GM12864 (cell line): ENCODE measurements at places on chromosomes 5 and 9.

GRCh38 chr5:87535706-87536105 lies 123.0 kb upstream of the CCNH start:
- no peak for DNase-seq

GRCh38 chr9:131253891-131254491 lies 22.3 kb downstream of the FAM78A start:
- no peak for DNase-seq

GRCh38 chr9:22173908-22174307 lies 164.8 kb upstream of the CDKN2B start:
- no peak for DNase-seq

- no peak for DNase-seq
Observed at GRCh38 chr5:159419576-159419975, 89.3 kb upstream of the IL12B start.

GRCh38 chr9:90880669-90881068 lies 79.0 kb downstream of the SYK start:
- peak; percentile 7 for DNase-seq

DNA sequence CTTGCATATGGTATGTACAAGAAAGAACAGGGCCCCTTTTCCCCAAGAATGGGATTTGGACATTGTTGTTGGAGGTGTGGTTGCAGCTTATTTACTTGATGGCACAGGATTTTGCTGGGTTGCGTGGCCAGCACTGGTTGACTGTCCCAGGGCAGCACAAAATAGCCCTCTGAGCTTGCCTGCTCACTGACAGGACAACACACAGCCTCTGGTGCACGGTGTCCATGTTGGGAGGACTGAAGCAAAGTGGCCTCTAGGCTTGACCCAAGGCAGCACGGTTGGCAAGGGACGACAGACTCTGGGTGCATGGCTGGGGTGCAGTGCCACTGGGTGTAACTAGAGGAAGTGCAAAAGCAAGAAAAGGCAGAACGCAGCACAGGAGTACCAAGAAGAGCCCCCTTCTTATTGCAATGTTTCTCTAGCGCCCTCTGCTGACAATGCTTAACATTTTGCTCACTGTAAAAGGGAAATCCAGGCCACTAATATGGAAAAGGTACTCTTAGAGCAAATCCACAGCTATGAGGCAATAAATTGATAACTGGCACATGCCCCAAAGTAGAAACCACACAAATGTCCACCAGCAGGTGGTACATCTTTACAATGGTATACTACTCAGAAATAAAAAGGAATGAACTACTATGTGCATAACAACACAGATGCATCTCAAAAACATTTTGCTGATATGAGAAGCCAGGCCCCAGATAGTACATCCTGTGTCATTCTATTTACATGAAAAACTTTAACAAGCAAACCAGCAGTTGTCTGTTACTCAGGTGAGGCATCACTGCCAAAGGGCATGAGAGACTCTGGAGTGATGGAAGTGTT lies 47.4 kb upstream of the BARX1 start:
- DNase-seq: peak; percentile 18

GRCh38 chr5:75567710-75568109 lies 43.5 kb upstream of the ANKDD1B start:
- no peak for DNase-seq

DNA sequence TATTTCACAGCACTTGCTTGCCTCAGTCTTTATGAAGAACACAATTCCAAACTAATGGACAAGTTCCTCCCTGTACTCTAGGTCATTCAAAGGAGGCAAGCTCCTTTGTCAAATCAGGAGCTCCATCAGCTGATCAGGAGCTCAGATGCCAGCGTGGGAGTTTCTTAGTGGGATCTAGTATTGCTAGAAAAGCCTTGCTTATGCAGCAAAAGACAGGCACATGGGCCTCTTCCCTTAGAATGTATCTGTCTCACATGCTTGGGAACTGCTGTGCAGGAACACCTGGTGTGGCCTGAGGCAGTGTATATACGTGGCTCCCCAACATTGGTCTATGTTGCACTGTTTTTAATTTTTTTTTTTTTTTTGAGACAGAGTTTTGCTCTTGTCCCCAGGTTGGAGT lies 21.4 kb upstream of the HAVCR1 start:
- no peak for DNase-seq

- peak; percentile 12 for DNase-seq
Observed at GRCh38 chr9:14768405-14769229, 46.1 kb upstream of the CER1 start.

DNA sequence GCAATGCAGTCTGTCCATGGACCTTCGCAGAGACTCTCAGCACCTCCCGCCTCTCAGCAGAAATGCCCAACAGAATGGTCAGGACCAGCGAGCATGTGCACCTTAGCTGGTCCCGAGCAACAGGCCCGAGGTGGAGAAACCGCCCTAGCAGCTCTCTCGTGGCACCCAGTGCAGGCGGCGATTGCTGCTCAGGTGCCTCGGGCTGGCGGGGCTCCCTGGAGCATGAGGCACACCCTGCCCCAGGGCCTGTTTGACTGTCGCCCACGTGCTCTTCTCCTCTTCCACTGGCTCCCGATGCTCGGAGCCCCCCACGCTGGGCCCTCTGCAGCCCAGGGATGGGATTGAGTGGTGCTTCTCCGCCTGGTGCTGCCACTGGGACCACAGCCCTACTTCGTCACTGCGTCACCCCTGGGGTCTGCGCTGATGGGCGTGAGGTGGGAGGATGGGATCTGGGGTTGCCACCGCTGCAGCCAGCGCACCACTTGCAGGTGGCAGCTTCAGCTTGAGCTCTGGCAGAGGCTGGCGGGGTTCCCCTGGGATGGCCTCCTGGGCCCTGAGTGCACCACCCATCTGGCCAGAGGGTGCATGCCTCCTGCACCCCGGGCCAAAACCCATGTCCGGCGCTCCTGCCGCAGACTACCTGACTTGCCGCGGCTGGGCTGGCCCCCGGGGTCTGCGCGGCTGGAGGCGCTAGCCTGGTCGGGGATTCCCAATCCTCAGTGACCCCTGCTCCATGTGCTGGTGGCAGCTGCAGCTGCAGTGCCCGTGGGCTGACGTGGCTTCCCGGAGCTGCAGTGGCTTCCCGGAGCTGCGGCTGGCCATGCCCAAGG lies 244.2 kb downstream of the FOXD4L6 start:
- DNase-seq: no peak

DNA sequence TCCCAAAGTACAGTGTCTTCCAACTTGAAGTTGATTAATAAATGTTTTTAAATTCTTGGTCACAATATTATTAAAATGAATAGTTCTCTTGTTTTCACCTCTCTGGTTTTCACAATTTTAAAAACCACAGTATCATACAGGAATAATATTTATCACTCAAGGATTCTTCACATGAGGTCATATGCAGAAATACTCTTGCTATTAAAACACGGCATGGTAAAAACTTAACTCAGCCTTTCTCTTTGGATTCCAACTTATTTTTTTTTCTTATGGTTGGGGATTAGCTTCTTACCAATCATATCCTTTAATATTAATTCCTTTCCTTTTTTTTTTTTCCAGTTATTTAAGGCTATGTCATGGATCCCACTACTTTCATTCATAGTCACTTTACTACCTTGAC lies 289.4 kb downstream of the ADAMTS6 start:
- DNase-seq: no peak

DNA sequence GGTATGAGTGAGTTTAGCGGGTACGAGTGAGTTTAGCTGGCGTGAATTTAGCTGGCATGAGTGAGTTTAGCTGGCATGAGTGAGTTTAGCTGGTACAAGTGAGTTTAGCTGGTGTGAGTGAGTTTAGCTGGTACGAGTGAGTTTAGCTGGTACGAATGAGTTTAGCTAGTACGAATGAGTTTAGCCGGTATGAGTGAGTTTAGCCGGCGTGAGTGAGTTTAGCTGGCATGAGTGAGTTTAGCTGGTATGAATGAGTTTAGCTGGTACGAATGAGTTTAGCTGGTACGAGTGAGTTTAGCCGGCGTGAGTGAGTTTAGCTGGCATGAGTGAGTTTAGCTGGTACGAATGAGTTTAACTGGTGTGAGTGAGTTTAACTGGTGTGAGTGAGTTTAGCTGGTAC lies 41.0 kb downstream of the PNPLA7 start:
- DNase-seq: no peak

- DNase-seq: no peak
Observed at GRCh38 chr5:1108865-1109174, 3.0 kb downstream of the SLC12A7 start.

DNA sequence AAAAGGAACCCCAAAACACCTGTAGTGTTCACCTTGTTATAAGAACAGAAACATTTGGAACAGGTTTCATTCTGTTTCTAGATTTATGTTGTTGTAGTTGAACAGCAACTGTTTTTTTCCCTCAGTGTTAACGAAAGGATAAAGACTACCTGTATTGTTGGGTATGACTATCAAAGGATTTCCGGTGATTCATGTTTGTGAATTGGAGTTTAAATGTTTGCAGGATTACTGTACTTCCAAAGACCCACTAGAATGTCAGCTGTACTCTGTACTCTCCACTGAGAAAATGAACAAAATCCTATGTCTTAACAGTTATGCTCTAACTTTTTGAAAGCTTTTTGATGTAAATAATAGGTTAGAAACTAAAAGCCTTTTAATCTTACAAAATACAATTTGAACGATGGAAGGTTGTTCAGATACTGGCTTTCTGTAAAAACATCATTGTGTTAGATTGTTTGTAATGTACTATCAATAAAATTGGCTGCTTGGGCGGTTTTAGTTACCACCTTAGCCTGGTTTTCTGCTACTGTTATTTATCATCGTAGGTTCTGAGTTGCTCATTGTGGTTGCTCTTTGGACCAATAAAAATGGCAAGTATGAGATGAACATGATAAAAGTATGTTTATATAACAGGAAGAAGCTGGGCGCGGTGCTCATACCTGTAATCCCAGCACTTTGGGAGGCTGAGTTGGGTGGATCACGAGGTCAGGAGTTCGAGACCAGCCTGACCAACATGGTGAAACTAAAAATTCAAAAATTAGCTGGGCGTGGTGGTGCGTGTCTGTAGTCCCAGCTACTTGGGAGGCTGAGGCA lies 44.1 kb downstream of the DCP2 start:
- no peak for DNase-seq

DNA sequence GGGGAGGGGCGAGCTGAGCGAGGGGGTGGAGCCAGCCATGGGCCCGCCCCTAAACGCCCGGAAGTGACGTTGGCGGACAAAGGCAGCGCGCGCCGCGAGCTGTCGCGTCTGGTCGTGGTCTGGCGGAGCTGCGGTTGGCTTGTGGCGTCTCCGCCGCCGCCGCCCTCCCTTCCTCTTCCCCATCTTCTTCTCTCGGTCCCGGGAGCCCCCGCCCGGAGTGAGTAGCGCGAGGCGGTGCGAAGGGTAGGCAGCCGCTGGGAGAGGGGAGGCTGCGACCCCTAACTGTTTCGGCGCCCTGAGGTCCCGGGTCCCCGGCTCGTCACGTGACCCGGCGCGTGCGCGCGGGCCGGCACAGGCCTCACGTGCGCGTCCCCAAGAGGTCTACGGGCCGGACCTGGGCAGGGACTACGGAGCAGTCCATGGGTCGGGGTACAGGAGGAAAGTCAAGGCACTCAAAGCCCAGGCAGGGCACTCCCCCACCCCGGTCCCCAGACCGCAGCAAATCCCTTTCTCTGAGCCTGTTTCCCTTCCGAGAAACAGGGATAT lies at the start of gene NTMT1:
Gene NTMT1, plus strand, starts transcription at position 85 of the 546 bp plus-strand sequence. CDS start 6,541 bp downstream, outside the sequence.
- no peak for DNase-seq

DNA sequence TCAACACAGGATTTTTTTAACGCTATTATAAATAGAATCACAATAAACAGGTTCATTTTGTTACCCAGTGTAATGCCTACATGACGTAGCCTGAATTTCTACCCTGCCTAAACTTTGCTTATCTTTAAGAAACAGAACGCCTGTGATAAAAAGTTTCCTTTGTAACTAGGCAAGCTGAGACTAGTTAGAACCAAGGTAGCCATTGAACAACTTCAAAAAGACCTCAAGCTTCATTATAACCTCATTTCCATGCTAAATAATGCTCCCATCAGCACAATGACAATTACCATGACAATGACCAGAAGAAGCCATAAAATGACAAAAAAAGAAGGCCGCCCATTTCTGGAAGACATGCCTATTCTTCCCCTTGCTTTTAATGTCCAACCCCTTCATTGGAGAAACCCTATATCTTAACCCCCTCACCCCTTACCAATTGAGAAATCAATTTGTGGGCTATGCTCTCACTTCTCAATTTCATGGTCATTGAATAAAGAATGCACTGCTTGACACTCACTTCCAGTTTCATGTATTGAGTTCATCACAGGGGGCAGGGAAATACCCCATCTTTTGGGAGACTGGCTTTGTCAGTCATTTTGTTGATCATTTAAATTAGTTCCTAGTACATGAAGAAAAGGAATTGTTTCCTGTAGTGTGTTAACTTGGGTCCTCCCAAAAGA lies 276.8 kb downstream of the MCTP1 start:
- DNase-seq: no peak

DNA sequence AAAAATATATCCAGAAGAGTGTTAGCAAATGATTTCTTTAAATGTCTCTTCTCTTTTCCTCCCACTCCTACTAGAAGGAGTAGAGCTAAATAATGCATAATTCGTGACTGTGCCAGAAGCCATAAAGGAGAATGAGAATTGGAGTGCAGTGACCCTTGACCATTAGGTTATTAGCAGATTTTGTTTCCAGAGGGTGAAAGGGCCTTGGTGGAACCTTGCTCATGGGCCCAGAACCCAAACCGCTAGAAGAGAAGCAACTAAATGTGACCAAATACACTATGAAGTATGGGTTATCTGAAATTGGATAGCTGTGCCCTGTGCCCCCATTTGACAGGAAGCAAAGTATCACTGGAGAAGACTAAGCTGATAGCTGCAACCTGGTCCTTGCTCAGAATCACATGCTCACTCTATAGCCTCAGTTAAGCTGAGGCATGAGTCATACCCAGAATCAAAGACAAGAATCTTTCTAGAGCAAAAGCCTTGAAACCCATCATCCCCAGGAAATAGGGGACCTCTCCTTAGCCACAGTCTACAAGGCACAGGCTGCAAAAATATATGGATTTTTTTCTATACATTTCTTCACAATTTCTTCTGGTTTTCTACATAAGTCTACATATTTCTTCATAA lies 36.3 kb downstream of the CAPSL start:
- no peak for DNase-seq

GRCh38 chr5:93430673-93431199 lies 150.3 kb downstream of the NR2F1-AS1 start:
- no peak for DNase-seq

GRCh38 chr9:94758880-94759279 lies 32.4 kb downstream of the AOPEP start:
- DNase-seq: no peak

- no peak for DNase-seq
Observed at GRCh38 chr5:149448831-149449714, 70.0 kb upstream of the IL17B start.

GRCh38 chr9:133830310-133830709 lies 92.2 kb upstream of the SARDH start:
- DNase-seq: no peak

GRCh38 chr9:105376893-105377292 lies 70.9 kb upstream of the FSD1L start:
- no peak for DNase-seq
